Airway epithelial cell (primary cell): ENCODE measurements at places on chromosomes 1 and 21. TPM values are rescaled to one million over a fixed set of nuclear protein-coding genes. Genes with fewer than 3 reads are reported as not detected.

Gene KCNJ6
- total RNA-seq, result 0.07 and 0.09 TPM in 2 replicates

Gene HMCN1
- total RNA-seq, result 0.46 and 1.3 TPM in 2 replicates

Gene RNU1-4
- under 0.01 TPM in 2 replicates for total RNA-seq

Gene CLDN14
- not detected in 2 replicates for total RNA-seq
